ENCODE measurements at places on chromosomes 16 and 17.

DNA sequence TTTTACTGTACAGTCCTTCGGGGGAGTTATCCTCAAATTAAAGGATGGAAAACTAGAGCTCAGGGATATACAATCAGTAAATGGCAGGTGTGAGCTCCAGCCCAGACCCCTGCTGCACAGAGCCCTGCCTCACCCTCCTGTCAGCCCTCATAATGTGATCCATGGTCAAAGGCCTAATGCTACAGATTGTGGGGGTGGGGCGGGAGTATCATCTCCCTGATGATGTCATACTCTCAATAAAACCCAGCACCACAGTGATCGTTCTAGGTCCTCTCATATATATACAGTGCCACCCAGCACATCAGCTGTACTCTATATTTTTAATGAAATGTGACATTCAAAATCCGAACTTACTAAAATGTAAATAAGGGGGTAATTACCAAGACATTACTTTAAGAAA, 61.5 kb downstream of the SLC39A11 start:
- no peak for DNase-seq

GRCh38 chr16:9415545-9415944, 324.1 kb downstream of the HAPSTR1 start:
- no peak for DNase-seq

DNA sequence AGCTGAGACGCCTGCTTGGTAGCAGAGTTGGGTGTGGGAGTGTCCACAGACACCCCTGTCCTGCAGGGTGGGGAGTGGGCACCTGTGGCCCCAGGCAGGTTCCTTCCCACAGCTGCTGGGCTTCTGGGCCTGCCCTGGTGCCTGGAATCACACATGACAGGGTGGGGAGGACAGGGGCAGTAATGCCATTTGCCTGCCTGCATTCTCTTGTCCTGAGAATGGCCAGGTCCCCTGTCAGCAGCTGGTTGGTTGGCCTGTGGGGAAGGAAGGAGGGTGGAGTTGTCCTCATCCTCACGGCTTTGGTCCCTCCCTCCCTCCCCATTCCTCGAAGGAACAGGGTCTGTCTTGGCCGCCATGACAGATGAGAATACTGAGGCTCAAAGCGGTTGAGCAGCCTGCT, 5.2 kb downstream of the PRSS53 start:
- DNase-seq: no peak

GRCh38 chr16:81204798-81205680, 33.5 kb upstream of the BCO1 start:
- DNase-seq: no peak

DNA sequence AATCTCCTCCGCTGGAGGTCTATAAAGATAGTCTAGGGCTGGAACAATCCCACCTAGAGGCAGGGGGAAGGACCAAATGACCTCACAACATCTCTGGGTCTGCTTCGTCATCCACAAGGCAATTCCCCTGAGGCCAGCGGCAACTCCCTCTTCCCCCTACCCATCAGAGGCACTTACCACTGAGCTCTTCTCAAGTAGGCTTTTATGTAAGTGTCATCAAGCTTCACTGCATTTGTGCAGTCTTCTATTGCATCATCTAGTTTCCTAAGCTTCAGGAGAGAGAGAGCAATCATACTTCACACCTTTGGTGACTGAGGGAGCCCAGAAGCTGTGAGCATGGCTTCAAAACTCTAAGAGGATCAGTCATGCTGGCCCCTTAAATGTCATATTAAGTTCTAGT, 21.0 kb downstream of the CNP start:
- DNase-seq: no peak

GRCh38 chr17:60107526-60108257, 29.0 kb upstream of the HEATR6 start:
- DNase-seq: no peak

DNA sequence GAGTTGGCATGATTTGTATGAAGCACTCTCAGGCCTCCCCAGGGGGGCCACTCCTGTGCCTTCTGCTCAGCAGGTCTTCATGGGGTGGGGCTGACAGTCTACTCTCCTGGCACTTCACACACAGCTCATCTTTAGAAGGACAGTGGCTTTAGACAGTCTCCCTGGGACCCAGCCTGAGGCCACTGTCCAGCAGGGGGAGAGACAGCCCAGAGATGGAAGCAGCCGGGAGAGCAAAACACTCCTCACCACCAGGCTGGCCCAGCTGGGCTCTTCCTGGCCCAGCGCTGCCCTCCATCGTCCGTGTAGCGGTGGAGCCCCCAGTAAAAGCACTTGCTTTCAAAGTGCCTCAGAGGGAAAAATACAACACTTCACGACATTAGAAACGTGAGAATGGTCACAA, 62.0 kb upstream of the CRHR1 start:
- no peak for DNase-seq

DNA sequence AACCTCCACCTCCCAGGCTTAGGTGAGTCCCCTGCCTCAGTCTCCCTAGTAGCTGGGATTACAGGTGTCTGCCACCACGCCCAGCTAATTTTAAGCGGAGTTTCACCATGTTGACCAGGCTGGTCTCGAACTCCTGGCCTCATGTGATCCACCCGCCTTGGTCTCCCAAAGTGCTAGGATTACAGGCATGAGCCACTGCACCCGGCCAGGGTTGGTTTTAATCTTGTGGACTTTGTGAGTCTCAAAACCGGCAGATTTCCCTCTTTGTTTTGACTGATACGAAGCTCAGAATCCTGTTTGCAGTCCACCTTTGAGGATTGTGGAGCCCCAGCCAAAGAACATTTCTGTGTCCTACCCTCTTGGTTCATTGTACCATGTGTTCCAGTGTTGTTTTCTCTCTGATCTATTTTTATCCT, 16.4 kb upstream of the CPSF4L start:
- no peak for DNase-seq

- DNase-seq: no peak
Observed at GRCh38 chr16:51134269-51134812, 16.7 kb downstream of the SALL1 start.

DNA sequence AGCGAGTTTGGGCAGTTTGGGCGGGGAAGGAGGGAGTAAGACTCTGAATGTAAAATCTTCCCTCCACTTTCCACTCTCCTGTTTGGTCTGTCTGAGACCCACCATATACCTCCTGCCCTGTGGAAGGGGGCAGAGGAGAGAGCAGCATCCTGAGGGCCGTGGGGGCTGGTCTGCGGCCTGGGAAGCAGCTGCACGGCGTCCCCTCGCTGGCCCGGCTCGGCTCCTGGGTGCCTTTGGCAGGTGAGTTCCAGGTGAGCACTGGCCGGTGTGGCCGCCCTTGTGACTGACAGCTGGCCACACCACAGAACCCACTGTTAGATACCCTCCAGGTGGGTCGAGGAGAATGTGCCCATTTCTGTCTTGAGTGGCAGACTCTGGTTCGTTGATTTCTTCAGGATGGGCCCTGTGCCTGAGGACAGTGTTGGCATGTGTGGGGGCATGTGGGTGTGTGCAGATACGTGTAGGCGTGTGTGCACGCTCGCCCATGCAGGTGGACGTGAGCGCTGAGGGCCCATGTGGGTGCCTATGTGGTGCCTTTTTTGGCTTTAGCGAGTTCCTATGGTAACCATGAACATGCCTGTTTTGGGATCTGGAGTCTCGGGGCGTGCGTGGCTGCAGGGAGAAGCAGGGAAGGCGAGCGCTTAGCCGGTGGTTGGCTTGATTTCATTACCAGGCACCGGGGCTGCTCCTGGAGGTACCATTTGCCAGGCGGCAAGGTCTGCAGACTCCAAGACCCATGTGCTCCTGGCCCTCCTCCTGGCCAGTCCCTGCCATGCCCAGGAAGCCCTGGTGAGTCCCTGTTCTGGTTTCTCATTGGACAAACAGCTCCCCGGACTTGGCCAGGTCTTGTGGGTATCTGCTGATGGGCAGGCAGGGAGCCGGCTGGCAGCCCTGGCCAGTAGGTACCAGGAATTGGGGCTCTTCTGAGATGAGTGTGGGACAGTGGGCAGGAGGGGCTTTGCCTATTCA, 12.4 kb downstream of the RAP1GAP2 start:
- DNase-seq: no peak

GRCh38 chr16:21997697-21998480, 3.0 kb downstream of the PDZD9 start:
- no peak for DNase-seq
